ENCODE measurements at places on chromosomes 7 and 10.

DNA sequence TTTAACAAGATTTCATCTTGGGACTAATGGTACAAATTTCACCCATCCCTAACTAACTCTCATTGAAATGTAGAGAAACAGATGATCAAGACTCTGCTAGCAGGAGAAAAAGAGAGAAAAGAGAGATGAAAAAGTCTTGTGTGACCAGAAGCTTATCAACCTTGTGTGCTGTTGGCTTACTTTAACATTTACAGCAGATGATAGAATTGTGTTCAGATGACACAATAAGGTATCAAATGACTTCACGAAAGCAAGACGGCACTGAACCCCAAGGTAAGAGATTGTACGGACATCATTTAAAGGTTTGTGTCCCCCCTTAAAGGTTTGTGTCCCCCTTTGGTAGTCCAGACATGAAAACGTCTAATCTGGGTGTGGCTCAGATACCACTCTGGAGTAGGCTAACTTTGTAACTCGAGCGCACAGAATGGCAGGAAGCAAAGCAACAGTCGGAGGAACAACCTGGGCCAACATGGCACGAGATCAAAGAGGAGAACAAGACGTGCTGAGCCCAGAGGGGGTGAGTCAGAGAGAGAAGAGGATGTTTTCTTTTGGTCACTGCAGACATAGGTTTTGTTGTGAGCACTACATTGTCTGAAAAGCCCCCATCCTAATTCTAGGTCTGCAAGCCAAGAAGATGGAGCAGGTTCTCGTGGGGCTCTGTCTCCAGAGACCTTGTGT lies 10.4 kb upstream of the LMBR1 start:
- no peak for DNase-seq

- no peak for DNase-seq
Observed at GRCh38 chr7:69880840-69881239, 282.6 kb downstream of the AUTS2 start.

GRCh38 chr7:157825325-157825724 lies 488.5 kb downstream of the DNAJB6 start:
- DNase-seq: no peak

- peak; percentile 70 for DNase-seq
Observed at GRCh38 chr10:70405037-70405824, 1.3 kb downstream of the EIF4EBP2 start.

DNA sequence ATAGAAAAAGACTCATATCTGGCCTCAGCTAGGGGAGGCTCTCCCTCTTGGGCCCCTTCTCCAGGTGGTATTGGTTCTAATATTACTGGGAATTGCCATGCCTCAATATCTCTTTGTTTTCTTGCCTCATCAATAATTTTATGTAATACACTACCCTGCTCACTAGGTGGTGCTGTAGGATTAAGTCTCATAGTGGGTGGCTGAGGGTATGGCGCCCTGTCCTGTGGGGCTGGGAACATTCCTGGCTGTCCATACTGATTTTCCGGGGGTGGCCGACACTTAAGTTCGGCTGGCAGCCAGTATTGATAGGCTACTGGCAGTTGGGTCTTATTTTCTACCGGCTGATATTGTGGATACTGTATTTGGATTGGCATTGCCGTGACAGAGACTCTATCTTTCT lies 9.0 kb upstream of the TAS2R3 start:
- DNase-seq: no peak

GRCh38 chr10:96619796-96620773 lies 33.3 kb upstream of the TM9SF3 start:
- no peak for DNase-seq

- no peak for DNase-seq
Observed at GRCh38 chr10:77744245-77744644, 106.6 kb upstream of the KCNMA1 start.

- no peak for DNase-seq
Observed at GRCh38 chr7:31004393-31004792, 40.6 kb downstream of the GHRHR start.

DNA sequence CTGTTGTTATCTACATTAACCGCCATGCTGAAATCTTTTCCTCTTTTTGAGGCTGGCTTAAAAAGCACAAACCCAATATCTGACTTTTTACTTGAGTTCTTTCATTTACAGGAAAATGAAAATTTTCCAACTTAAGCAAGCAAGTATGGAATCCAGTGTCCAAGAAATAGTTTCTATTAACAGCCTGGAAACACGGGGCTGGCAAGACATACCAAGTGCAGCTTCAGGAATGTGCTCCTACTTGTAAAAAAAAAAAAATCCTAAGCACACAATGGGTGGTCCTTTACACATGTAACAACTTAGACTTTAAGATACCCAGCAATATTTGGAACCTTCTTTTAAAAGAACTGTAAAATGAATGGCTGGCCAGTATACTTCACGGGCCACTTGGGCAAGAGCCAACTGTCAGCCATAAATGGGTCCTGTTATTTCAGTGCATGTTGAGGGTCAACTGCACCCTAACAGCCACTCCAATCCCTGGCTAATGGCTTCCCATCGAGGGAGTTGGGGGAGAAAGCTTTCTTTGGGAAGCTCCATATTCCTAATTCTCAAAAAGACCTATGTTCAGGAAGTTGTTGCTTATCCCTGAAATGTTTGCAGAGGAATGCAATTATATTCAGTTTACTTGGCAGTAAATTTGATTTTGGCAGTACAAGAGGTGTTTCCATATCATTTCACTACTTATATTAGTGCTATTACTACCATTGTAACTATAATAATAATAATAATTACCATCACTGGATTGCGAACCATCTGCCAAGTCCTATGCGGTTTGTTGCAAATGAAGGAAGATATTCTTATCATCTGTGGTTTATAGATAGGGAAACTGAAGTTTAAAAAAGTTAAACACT lies 236.4 kb upstream of the TMEM72 start:
- no peak for DNase-seq

DNA sequence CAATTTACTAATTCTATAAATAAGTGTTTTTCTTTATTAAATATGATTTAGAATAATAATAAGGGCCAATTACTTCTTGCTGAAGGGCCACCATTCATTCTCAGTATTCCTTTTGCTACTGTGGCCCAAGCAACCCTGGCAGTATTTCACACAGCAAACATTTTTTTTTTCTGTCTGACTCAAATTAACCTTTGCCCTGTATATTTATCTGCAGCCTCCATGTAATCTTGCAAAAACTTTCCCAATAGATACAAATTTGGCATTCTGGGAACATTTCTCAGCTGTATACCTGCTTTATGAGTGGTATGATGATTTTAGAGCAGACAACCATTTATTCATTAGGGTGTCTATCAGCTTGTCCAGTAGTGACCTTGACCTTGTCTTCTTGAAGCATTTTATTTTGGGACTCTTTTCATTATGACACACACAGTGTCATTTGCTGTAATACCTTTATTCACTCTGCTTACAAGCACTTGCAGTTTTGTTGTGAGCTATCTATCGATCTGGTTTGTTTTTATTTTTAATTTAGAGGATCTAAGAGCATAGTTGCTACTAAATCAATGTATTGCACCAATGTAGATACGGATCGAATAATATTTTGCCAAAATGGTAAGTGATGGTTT lies 159.7 kb upstream of the PLXDC2 start:
- DNase-seq: no peak

DNA sequence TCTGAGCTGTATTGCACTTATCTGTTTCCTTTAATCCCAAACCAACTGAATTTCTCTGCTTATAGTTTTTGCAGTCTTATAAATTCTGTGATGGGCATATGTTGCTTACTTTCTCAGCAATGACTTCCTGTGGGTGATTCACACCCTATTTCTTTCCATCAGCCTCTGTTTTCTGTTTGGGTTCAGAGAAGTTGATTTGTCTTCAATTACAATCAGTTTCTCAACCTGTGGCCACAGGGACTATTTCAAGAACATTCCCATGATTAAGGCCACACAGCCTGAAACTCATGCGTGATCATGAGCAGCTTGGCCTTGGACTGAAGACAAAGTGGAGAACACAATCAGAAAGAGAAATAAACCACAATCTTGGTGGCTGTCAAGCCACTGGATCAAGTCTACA lies 1174.6 kb upstream of the C7orf33 start:
- no peak for DNase-seq

- no peak for DNase-seq
Observed at GRCh38 chr10:98444314-98445006, 2.3 kb downstream of the HPS1 start.

GRCh38 chr7:7427363-7427762 lies 108.3 kb downstream of the COL28A1 start:
- DNase-seq: no peak

GRCh38 chr7:68865351-68866199 lies 732.7 kb upstream of the AUTS2 start:
- no peak for DNase-seq

DNA sequence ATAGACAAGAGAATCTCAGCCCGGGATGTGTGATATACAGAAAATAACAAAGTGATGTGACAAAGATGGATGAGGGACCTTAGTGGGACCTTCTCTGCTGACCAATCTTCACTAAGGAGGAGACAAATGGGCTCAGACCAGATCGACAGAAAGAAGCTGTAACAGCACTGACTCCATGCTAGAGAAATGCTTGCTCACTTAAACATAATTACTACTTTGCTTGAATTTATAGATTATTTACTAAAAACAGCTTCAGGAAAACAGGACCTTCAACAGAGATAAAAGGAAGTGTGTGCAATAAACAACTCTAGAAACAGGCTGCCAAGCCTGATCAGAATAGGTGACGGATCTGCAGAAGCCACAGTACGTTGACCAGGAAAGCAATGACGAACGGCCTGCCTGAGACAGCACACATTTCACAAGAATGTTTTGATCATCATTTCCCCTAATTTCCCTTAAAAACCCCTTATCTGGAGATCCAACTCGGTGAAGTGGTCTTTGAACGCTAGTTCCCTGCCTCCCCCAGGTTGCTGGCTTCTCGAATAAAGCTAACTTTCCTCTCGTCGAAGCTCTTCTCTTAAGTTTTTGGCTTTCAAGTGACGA lies 98.4 kb upstream of the STEAP1B start:
- no peak for DNase-seq

DNA sequence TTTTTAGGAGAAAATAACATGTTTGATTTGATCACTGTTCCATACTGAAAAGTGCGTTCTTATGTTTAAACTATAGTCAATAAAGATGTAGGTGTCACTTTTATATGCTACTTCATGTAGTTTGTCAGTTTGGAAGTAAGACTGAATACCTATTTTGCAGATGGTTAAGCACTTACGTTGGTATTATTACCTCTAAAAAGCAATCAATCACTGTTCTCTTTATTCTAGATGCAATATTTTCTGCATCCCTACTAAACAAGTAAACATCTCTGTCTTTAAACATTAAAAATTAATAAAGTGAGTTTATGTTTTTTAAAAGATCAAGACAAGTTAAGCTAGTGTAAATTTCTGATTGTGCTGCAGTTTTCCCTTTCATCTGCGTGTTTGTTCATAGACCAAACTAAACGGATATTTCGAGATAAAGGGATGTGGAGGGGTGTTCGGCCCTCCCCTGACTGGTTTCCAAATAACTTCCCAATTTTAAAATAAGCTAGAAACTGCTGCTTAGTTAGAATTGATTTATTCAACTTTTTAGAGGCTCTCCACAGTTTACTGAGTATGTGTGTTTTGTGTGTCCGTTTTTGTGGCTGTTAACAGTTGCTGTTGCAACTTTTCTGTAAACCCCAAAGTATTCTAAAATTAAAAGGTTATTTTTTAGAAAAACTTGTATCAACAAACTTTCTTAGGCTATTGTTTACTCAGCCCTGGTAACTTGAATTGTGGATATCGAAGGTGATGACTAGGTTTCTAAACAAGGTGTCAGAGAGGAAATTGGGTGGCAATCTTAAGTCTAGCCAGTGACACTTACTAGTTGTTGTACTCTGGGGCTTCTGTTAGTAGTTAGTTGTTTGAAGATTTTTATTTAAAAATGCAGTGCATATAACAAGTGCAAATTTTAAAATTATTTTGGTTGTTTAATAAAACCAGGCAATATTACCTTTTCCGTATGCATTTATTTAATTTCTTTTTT lies 974 bp downstream of the KIF11 start:
- DNase-seq: no peak

- DNase-seq: no peak
Observed at GRCh38 chr10:94199565-94199964, 163.2 kb downstream of the NOC3L start.

DNA sequence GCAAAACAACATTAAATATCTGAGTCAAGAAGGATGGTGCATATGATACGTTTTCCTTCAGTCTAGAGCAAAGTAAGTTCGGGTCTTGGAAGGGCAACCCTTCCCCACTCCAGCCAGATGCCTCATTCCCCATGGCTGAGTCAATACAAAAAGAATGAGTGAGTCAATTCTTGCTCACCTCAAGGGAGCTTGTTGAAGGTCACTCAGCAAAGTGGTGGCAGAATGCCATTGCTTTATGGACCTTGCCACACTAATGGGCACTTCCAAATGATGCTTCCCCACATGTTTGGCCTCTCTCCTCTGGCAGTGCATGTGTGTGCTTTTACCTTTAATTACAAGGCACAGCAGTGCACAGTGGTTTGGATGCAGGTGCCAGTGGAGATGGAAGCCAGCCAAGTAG lies 296.5 kb downstream of the SORCS3 start:
- no peak for DNase-seq

GRCh38 chr7:117386110-117386706 lies 41.1 kb downstream of the ASZ1 start:
- no peak for DNase-seq

DNA sequence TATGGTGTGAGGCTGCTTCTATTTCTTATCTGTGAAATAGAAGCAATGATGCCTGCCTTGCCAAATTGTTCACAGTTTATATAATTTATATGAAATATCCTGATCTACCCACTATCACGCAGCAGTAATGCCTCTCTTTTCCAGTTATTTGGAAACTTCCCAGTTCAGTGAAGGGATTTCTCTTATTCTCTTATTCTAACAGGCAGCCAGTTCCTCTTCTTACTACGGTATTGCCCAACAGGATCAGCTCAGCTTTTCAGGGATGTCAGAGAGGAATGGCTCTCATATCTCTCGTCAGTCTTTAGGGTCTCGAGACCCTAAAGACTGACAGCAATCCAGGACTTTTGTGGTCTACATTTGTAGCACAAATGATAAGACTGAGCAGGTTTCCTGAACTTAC lies 215.6 kb downstream of the CREB5 start:
- DNase-seq: no peak

- no peak for DNase-seq
Observed at GRCh38 chr7:8129318-8129659, 132.7 kb downstream of the ICA1 start.

DNA sequence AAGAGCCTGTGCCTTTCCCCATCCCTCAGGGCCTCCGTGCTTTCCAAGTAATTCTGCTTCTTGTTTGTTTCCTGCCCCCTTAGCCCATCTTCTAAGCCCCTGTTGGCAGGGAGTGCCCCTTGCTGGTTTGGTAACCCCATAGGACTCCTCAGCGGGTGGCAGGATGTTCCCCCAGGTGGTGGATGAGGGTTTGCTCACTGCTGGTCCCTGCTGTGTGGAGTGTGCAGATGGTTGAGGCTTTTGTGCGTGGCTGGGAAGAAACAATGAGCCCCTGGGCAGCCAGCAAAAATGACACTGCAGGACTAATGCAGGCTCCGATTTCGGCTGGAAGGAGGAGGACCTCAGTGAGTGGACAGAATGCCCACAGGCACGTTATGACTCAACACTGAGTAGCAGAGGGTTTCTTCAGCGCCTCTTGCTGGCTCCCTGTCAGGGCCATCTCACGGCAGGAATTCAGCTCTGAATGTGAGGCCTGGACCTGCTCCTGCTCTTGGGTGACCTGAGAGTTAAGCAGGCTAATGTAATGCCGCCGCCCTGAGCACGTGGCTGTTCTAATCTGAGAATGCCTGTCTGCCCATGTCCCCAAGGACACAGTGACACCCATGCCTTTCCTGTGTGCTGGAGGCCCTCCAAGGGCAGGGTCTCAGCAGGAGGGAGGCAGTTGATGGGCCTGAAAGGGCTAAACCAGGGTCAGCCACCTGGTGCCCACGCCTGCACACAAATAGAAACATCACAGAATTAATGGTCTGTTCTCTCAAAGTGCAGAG lies 16.6 kb downstream of the BAG3 start:
- DNase-seq: peak; percentile 88
